ENCODE measurements at places on chromosomes 1 and 21.

DNA sequence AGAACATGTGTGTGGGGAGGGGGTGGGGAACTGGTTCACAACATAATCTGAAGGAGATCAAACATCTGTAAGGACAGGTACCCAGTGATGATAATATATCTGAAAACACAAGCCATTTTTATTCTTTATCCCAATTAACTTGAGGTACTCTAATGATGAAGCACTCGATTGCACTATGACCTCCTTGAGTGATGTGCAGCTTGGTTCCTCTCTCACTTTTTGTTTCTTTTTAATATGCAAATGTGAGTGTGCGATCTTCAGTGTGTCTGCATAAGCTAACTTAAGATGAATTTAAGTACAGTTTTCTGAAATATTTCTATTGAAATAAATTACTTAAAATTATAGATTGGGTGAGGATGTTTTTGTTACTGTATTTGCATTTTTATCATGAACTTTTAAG is 50.6 kb upstream of the ANGPTL1 start:
- no peak for DNase-seq

DNA sequence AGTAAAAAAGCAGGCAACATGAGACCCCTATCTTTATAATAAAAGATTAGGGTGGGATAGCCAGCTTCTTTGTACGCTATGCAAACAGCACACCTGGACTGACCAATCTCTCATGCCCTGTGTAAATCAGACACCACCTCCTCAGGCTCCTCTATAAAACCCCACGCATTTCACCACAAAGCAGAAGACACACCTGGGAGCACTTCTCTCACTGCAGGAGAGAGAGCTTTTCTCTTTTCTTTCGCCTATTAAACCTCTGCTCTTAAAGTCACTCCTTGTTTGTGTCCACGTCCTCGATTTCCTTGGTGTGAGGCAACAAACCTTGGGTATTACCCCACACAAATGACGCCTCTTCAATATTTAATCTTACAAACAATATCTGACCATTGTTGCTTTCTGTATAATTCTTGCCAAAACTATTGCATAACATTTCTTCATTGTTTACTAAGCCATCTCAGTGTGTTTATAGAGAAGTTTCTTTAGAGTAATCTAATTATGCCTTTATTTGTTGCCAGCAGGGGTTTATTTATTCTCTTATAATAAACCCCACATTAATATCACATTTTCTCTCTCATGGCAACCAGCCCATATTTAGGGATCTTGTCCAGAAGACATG is 31.6 kb upstream of the NUF2 start:
- DNase-seq = no peak

DNA sequence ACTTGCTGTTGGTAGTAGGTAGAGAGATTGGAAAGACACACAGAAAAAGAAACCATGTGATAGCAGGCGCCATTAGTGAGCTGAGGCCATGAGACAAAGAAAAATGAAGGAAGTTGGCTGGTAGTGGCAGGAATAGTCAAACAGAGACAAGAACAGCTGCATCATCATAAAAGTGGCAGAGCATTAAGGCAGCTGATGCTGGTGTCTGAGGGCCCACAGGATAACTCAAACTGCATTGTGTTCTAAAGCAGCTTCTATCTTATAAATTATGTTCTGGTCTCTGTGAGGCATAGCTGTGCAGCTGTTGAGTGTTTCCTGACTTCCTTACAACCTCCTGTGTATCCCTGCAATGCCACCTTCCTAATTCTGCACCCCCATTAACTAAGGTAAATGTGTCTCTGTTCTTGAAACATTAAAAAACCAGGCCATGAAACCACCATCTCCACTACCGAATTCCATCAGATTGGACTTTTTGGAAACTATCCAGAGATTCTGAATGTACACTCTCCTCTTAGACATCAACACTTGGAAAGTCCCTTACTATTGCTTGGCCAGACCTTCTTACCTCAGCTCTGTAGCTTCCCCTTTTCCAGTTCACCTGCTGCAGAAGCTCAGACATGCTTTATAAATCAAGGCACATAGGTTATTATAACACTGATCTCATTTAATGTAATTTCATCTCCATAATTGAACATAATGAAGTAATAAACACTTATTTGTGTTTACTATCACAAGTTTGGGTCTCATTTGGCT is 23.4 kb upstream of the ARHGAP29 start:
- no peak for DNase-seq

GRCh38 chr21:32786826-32787225 is 15.3 kb upstream of the PAXBP1 start:
- no peak for DNase-seq

- DNase-seq = no peak
These were observed 32.4 kb downstream of the SLC19A1 start for GRCh38 chr21:45509566-45510465.

DNA sequence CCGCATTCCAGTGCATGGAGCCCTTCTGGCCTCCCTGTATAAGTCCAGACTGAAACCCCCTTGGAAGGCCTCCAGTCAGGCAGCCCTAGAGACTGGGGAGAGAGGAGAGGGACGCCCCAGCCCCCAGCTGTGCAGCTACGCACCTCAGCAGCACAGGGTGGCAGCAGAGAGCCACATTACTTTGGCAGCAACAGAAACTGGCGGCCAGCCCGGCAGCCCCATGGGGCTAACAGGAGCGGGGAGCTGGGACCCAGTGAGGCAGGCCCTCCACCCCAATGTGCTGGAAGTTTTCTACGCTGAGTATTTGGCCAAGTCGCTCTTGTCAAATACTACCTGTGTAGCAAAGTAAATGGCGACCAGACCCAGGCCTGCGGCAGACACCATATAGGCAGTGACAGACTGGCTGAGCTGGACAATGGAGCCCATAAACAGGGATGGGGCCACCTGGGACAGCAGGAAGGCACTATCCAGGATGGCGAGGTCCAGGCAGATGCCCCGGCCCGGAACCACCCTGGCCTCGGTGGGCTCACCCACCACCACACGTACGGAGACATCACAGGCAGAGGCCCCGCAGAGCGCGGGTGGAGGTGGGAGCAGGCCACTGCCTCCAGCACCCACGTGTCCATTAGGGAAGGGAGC is 21.2 kb downstream of the SLC45A3 start:
- peak; percentile 89 for DNase-seq

DNA sequence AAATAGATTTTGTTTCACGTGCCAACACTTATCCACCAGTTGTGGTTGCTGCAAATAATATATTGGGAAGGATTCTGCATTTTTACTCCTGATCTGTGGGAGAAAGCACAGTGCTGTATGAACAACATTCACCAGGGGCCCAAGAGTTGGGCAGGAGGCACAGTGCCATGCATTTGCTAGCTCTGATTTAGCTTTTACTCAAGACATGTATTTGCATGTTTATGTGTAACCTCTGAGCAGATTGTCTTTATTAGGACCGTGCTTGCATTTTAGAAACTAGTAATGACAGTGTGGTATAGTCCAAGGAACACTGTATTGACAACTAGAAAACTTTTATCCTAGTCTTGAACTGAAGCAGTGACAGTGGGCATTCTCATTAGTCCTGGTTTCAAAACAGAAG is 133.9 kb upstream of the B3GALT2 start:
- DNase-seq = no peak

- DNase-seq = no peak
These were observed 8.4 kb downstream of the SYT11 start for GRCh38 chr1:155867766-155868165.

GRCh38 chr21:46181953-46182547 is 2.2 kb downstream of the SPATC1L start:
- no peak for DNase-seq

DNA sequence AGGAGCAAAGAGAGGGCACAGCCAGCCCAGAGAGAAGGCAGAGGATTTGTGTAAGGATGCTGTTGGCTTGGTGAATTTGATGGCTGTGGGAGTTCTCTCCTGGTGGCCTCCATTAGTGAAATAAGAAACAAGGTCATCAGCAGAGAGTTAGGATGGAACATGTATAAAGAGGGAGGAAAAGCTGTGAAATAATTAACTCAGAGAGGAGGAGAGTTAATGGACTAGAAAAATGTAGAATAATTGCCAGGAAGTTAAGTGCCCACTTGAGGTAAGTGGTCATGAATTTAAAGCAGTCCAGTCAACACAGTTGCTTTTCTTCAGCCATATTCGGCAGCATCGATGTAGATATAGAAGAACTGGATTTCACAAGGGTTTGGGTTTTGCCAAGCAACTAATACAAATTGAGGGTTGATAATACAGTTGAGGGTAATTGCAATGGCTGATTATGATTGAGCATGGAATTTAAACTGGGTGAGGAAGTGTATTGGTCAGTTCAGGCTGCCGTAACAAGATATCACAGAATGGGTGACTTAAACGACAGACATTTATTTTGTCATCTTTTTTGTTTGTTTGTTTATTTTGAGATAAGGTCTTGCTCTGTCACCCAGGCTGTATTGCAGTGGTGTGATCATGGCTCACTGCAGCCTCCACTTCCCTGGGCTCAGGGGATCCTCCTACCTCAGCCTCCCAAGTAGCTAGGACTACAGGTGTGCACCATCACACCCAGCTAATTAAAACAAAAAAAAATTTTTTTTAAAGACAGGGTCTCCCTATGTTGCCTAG is 31.7 kb upstream of the KLF17 start:
- no peak for DNase-seq

DNA sequence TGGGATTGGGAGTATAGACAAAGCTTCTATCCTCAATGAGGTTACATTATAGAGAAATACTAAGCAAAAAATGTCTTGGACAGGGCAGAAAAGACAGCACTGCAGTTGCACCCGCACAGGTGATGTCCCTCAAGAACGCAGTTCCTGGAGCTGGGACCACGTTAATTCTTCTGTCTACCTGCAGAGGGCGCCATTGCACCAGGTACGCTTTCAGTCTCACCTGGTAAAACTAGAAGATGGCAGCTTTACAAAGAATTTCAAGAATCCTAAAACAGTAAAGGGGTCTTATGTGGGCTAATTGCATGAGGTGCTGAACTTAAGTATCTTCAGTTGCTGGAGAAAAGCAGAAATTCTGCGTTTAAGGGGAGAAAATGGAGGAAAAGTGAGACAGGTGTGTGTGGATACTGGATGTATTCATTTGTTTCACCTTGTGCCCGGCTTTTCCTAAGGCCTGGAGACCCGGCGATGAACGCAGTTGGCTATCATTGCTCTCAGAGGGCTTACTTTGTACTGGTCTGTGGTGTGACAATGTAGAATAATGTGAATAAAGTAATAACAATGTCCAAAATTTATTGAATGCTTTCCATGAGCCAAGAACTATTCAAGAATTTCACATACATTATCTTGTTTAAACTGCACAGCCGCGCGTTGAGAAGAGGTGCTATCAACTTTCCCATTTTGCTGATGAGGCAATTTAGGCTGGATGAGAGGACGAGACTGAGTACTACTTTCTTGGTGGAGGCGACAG is 276.3 kb upstream of the GREM2 start:
- peak; percentile 60 for DNase-seq

- peak; percentile 38 for DNase-seq
These were observed 34.7 kb upstream of the C1orf115 start for GRCh38 chr1:220655509-220655908.

- DNase-seq = no peak
These were observed 273.3 kb downstream of the TNR start for GRCh38 chr1:175470078-175470477.

DNA sequence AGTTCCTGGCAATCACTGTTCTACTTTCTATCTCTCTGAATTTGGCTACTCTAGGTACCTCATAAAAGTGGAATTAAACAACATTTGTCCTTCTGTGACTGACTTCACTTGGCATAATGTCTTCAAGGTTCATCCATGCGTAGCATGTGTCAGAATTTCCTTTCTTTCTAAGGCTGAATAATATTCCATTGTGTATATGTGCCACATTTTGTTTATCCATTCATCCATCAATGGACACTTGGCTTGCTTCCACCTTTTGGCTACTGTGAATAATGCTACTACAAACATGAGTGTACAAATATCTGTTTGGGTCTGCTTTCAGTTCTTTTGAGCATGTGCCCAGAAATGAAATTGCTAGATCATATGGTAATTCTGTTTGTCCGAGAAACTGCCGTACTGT is 14.7 kb downstream of the CACHD1 start:
- DNase-seq = no peak

DNA sequence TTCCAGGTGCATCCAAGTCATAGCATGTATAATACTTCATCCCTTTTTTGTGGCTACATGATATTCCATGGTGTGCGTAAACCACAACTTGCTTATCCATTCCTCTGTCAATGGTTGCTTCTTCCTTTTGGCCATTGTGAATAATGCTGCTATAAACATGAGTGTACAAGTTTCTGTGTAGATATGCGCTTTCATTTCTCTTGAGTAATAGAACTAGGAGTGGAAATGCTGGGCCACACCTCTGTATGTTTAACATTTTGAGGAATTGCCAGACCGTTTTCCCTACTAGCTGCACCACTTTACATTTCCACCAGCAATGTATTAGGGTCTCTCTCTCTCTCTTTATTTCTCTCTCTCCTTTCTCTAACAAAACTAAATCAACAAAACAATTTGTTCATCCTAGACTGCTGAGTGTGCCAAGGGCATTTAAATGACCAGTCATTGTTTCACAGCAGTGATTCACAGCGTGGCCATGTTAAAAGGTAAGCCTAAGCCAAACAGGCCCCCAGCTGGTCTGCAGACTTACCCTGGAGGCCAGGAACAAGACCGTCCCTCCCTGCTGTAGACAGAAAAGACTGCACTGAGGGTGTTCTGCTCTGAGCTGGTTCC is 53.2 kb upstream of the LYST start:
- DNase-seq = no peak

GRCh38 chr21:37496972-37497371 is 130.4 kb downstream of the DYRK1A start:
- DNase-seq = no peak

DNA sequence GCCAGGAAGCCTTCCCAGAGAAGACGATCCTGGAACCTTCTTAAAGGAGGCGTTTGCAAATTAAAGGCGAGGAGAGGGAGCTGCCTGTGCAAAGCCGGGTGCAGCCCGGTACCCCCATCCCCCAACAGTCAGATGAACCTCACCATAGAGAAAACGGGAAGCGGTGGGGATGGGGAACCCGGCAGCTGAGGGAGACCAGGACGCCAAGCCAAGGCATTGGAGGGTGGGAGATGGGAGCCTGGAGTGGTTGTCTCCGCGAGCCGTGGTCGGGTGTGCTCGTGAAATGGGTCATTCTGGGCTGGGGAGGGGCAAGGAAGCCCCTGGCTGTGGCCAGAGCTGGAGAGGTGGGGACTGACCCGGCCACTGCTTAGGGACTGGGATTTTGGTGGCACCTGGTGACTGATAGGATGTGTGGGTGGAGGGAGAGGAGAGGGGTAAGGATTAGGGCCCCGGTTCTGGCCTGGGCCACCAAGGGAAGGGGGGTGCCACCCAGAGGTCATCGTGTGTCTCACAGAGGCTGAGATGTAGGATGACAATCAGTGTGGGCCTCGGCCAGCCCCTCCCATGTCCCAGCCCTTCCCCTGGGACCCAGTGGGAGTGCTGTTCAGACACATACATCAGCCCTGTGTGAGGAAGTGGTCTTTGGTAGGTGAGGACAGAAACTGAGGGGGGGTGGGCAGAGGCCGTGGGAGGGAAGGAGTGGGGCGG is 676 bp upstream of the PADI2 start:
- DNase-seq = peak; percentile 72

- no peak for DNase-seq
These were observed 58.7 kb downstream of the RUNX3 start for GRCh38 chr1:24871306-24871901.

DNA sequence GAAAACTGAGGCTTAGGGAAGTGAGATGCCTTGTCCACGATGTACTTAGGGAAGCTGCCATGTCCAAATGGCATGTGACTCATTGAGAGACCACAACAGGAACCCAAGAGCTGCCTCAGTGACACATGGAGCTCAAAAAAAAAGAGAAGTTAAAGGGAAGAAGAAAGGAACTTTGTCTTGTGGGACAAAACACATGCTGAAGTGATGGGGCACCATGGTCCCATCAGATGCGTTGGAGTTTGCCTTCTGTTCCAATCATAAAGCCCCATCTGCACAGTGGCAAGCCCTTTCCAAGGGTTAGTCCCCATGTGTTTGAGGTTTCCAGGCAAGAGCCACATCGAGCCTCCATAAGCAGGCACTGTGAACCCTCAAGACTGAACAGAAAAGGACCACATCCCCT is 8.0 kb downstream of the MED8 start:
- no peak for DNase-seq
